ENCODE measurements at places on chromosomes 16 and 17.

GRCh38 chr17:66135896-66136295 lies 56.0 kb downstream of the CEP112 start:
- DNase-seq: no peak

DNA sequence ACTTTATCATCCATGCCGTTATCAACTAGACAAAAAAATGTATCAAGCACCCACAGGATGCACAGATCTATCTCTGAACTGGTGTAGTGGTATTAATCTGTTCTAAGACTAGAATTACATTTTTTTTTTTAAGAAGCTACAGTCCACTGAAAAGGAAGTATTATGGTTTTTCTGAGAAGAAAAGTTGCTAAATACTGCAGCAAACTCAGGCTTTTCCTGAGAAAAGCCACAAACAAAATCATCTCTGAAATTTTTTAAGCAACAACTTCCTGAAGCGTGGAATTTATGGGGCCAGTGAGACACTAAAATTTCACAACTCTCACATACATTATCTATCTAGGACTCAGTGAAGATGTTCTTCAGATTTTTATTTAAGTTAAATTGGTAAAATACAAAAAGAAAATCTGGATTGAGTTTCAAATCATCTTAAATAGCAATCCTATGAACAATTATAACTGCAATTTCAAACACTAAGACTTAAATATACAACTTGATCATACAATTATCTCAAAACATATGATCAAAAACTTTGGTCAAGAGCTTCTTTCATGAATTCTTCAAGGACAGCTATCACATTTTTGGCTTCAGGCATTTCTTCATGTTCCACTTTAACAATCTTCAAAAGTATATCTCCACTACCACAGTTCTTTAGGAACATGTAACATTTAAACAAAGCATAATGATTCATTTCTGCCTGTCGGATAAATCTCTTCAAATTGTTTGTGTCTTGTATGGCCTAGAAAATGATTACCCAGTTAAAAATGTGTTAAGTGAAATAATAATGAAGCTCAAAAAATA lies 10.5 kb downstream of the C17orf75 start:
- DNase-seq: no peak

DNA sequence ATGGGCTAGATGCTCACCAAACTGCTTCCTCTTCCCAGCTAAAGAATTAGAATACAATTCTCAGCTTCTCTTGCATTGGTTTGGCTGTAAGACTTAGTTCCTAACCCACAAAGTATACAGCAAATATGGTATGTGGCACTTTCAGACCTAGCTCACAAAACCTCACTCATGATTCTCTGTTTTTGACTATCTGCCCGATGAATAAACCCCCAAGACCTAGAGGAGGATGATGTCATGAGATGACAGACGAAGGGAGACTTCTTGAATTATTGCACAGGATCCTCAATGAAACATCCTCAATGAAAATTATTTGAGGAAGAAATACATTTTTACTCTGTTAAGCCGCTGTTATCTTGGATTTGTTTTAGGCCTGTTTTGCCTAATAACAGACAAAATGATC lies 14.3 kb downstream of the CNOT1 start:
- no peak for DNase-seq

DNA sequence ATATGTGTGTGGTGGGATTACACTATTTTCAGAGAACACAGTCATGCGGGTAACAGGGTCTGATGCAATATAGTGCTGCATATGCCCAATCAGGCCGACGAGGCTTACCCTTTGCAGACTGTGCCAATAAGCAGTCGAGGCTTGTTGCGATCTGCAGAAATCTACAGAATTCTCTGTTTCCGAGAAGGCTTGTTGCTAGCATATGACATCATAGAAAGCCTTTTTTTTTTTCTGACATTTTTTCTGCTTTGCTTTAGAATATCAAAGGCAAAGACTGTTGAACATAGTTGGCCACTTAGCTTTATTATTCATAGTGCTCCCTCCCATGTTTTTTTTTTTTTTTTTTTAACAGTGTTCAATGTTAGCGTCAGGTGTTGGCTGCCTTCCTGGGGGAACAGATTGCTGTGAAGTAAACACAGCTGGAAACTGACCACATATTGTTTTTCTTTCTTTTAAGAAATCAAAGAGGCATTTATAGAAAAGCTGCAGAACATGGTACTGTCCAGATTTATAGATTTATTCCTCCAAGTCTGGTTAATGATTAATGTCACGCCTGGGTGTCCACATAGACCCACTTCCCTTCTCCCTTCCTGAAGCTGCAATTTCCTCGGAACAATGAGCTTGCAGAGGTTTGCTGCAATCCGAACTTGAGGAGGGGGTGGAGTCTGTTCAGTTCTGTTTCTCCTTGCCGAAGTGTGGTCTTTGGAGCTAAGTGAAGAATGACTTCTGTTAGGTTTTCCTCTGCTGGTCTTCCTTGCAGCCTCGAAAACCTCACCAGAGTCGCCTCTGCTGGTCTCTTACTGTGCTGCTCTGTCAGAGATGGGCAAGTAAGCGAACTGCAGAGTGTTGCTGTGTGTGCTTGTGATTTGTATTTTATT lies 87.3 kb downstream of the MAP2K6 start:
- DNase-seq: peak; percentile 79

- DNase-seq: no peak
Observed at GRCh38 chr17:50037321-50038107, 18.4 kb upstream of the ITGA3 start.

DNA sequence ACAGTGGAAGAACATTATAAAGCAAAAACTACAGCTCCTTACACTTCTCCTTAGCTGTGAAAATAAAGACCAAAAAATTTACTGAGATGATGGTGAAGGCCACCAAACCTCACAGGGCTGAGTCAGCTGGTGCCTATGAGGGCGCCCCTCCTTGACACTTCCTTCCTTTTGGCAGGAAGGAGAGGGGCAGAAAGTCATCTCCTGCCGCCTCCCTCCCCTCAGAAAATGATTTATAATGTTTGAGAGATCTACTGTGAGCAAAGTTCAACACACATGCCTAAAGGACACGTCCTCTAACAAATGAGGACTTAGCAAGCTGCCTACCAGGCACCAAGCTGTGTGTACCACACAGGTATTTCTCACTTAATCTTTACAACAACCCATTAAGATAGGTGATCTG lies 245.7 kb downstream of the PRKCA start:
- no peak for DNase-seq

GRCh38 chr16:22400900-22401299 lies 26.5 kb upstream of the CDR2 start:
- no peak for DNase-seq

GRCh38 chr17:35313875-35314409 lies 59.5 kb downstream of the SLFN11 start:
- DNase-seq: no peak

- DNase-seq: no peak
Observed at GRCh38 chr16:47861999-47862398, 293.8 kb downstream of the ABCC12 start.

DNA sequence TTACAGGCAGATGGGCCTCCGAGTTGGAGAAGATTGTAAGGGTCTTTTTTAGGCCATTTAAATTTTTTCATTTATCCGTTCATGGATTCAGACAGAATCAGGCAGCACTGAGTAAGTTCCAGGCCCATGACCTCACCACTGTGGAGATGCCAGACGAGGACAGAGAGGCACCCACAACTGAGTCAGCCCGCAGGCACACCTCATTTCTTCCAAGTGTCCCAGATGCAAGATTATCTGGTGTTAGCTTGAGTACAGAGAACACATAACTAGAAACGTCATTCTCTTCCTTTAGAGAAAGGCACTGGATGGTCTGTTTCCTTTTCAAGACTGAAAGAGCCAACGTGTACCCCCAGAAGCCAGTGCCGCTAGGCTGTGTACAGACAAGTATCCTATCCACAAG lies 16.9 kb downstream of the CLEC16A start:
- DNase-seq: no peak

GRCh38 chr17:55086635-55087058 lies 118.1 kb downstream of the STXBP4 start:
- peak; percentile 61 for DNase-seq

DNA sequence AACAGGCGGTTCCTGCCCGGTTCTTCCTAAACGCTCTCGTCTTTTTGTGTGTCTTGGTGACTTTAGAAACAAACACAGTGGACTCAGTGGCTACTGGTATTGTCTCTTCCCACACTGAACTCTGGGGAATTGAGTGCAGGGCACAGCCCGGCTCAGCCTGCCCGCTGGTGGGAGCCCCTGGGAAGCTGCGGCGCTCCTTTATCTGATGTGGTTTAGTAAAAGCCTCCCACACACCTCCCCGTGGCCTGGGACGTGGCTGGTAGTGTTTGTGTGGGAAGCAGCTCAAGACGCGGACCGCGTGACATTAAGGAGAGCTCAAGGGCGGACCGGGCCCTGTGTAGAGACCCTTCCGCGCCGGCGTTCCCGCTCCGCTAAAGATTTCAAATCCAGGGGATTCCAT lies 55.4 kb upstream of the PVALEF start:
- no peak for DNase-seq

- no peak for DNase-seq
Observed at GRCh38 chr17:5861854-5862253, 208.3 kb upstream of the WSCD1 start.

GRCh38 chr17:75842963-75843576 lies 1.1 kb downstream of the UNC13D start:
- DNase-seq: no peak

GRCh38 chr17:8204761-8205555 lies 5.4 kb downstream of the AURKB start:
- no peak for DNase-seq

- peak; percentile 9 for DNase-seq
Observed at GRCh38 chr16:65071433-65072311, 50.2 kb downstream of the CDH11 start.

DNA sequence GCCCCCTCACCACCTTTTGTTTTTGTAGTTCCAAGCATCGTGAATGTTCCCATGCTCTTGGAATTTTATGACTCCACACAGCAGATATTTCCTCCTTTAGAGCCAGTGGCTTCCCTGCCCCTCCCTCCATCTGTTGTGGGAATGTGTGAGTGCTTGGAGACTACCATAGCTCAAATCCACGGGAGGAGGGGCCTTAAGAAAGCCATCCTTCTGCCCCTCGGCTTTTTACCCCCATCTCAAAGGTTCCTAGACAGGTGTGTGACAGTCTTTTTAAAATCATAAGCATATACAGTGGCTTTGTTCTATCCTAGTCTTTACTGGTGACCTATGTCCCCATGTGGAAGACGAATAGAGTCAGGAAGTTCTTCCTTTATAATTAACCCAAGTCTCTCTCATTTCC lies 47.2 kb downstream of the YPEL2 start:
- DNase-seq: peak; percentile 36

DNA sequence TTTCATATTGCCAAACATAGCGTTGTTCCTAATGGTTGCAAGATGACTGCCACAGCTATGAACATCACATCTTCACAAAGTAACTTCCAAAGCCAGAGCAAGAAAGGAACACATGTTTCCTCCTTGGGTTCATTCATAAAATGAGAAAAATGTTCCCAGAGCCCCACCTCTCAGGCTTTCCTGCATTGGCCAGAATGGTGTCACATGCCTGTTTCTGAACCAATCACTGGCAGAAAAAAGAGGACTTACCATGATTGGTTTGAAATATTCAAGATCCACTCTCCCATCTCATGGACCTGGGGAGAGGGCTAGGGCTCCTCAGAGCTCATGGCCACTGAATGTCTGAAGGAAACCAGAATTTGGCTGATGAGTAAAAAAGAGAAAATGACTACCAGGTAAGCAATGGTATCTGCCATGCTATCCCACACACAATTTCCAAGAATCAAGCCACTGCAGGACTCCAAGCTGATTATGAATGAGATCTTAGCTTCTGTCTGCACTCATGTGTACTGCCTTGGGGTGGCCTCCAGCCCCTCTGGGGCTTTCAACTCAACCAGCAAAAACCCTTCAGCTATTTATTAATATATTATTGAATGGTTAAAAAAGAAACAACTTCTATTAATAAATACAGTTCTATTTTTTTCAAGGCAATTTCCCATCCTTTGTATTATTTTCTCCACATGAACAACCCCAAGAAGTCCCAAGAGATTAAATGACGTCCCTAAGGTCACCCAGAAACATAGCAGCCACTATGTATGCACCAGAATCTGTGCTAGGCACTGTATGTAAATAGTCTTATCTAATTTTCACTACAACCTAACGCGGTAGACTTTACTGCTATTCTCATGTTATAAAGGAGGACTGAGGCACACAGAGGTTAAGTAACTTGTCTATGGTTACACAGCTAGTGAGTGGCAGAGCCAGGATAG lies 61.4 kb upstream of the TMC5 start:
- no peak for DNase-seq

DNA sequence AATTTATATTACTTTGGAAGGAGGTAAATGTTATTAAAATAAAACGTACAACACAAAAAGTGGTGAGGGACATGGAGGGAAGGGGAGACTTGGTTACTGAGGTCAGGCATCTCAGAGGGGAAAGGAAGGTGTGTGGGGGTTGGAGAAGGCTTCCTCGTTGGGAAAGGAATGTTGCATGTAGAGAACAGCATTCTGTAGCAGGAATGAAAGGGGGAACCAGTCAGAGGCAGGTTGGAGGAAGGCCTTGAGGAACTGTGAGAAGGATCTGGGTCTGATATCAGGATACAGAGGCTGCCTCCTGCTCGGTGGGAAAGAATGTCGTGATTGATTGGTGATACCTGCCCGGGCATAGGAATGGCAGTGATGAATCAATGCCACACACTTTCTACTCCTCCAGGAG lies 103.3 kb upstream of the ZFHX3 start:
- no peak for DNase-seq

DNA sequence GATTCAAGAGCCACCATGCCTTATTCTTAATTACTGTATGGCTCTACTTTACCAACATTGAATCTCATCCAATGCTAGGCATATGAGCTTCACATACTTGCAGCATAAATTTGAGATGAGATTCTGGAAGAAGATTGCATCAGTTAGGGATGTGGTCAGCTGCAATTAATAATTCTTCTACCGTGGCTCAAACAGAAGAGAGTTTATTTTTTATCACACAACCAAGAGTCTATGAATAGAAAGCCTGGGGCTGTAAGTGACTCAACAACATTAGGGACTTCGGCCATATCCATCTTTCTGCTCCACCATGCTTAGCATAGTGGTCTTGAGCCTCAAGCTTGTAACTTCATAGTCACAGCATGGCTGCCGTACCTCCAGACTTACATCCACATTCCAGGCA lies 179.4 kb upstream of the IRX6 start:
- no peak for DNase-seq
